ENCODE measurements at places on chromosomes 7 and 10. TPM values are rescaled to one million over a fixed set of nuclear protein-coding genes. Genes with fewer than 3 reads are reported as not detected.
A peak's percentile ranks its signal among the peaks of the same experiment; 100 is the strongest.

Gene CRTAC1
- not detected for total RNA-seq

- DNase-seq: no peak
Measured at GRCh38 chr10:131009791-131010190, 301.7 kb downstream of the TCERG1L start.

Gene SHTN1
- total RNA-seq: 9.2 TPM

- DNase-seq: no peak
Measured at GRCh38 chr7:4000139-4000538, 682.0 kb upstream of the FOXK1 start.

DNA sequence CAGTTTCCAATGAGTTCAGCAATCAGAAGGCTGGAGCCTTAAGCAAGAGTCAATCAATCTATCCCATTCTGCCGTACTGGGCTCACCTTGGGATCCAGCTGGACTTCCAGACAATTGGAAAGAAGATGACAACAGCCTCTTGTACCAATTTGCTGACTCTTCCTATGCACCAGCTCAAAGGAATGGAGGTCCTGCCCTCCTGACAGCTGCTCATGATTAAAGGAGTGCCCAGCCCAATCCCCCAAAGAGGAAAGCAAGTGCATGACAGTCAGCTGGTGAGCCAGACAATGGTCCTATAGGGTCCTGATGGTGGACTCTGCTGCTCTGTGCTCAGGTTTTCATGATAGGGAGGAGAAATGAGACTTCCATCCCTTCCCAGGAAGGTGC is 25.1 kb downstream of the VSTM4 start:
- DNase-seq: no peak

DNA sequence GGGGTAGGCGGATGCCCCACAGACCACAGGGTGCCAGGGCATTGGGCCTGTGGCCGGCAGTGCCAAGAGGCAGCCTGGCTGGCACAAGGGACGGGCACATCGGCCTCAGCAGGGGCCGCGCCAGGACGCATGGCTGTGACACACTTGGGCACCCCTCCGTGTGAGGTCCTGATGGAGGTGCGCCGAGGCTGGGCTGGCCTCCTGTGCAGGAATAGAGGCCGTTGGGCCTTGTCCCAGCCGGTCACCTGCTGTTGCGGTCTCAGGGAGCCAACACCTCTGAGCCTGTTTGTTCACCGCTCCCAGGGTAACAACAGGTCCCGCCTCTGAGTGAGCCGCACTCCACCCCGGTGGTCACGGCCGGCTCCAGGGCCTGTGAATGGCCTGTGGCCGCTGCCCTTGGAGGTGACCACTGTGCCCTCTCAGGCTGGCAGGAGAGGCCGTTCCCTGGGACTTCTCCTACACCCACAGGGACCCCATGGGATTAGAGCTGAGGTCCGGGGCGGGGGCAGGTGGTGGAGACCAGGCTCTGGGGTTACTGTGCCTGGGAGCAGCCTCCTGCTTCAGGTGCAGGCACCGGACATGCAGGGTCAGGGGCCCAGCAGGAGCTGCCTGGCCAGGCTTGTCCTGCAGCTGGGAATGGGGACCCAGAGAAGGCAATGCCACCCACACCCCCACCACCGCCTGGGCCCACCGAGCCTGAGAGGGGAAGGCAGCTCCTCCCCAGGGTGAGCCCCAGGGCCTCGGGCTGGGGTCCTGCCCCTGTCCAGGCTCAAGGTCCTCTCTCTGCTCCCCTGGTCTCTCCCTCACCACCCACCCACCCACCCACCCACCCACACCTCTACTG is 12.0 kb downstream of the PWWP2B start:
- DNase-seq: no peak

DNA sequence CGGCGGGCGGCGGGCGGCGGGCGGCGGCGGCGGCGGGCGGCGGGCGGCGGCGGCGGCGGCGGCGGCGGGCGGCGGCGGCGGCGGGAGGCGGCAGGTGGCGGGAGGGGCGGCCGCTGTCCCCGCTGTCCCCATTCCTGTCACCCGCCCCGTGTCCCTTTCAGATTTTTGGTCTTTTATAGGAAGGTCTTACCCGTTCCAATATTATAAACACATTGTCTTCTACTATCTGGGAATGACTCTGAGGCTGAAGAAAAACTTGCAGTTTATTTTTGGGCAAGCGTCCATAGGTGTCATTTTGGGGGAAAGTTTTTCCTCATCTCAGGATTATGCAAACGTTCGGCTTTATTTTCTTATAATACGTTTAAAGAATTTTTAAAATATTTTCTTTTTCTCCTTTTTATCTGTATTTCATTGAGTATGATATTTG is 578 bp downstream of the ZNF713 start:
- peak; percentile 3 for DNase-seq

- DNase-seq: peak; percentile 61
Measured at GRCh38 chr10:102644646-102645387, 538 bp downstream of the TRIM8 start.

DNA sequence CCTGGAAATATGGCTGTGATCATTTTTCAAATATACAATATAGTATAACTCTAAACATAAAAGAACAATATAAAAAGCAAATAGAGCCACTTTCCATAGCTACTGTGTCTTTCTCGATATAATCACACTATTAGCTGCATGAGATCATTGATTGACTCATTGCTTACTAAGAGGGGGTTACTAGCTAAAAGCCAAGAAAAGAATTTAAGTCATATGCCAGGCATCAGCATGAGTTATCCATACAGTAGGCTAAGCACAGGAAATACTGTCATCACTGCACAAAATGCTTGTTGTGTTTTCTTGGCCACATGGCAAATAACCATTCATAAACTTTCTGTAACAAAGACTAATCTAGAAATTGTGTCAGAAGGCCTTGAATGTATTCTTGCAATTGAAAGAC is 18.8 kb upstream of the ABCB5 start:
- peak; percentile 83 for DNase-seq
